IPS DF 19.7 (cell line): ENCODE measurements at places on chromosomes 6 and 20.

GRCh38 chr20:50618537-50618936 is 72.8 kb downstream of the RIPOR3 start:
- no peak for DNase-seq

- DNase-seq = no peak
Measured at GRCh38 chr6:2078888-2079287, 166.5 kb downstream of the GMDS start.

DNA sequence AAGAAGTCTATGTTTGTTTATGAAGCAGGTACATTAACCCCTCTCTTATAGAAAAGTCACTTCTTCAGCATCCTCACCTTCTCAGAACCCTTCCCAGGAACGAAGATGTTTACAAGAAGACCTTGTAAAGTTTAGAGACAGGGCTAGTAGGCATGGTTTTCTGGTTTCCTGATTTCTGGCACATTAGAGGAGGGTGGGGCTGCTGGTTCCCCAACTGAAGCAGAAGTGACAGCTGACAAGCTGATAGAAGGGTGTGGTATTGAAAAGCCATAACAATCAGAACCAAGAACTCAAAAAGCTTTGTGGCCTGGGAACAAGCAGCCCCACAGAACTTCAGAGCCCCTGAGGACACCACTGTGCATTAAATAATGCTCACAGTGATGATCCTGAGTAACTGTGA is 91.2 kb downstream of the RTN4IP1 start:
- no peak for DNase-seq

DNA sequence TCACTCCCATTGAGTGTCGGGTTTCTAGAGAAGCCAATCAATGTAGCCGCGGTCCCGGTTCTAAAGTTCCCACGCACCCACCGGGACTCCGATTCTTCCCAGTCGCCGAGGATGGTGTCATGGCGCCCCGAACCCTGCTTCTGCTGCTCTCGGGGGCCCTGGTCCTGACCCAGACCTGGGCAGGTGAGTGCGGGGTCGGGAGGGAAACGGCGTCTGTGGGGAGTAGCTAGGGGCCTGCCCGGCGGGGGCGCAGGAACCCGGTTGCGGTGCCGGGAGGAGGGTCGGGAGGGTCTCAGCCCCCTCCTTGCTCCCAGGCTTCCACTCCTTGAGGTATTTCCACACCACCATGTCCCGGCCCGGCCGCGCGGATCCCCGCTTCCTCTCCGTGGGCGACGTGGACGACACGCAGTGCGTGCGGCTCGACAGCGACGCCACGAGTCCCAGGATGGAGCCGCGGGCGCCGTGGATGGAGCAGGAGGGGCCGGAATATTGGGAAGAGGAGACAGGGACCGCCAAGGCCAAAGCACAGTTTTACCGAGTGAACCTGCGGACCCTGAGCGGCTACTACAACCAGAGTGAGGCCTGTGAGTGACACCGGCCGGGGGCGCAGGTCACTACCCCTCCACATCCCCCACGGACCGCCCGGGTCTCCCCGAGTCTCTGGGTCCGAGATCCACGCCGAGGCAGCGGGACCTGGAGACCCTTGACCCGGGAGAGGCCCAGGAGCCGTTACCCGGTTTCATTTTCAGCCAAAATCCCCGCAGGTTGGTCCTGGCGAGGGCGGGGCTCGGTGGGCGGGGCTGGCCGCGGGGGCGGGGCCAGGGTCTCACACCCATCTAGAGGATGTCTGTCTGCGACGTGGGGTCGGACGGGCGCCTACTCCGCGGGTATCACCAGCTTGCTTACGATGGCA is 35.2 kb upstream of the HLA-G start:
- no peak for DNase-seq

DNA sequence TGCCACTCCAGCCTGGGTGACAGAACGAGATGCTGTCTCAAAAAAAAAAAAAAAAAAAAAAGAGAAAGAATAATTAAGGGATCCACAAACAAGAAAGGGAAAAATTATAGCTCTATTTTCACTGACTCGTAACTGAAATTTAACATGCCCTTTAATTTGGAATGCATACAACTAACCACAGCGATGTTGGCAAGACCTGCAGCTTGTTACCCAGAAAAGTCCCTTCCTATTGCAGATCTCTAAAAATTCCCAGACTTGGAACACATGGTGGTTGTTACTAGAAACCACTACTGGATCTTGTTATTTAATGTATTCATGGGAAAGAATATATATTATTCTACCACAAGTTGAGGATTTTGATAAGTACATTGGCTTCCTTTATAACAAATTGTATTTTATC is 27.8 kb upstream of the SMIM28 start:
- DNase-seq = no peak

DNA sequence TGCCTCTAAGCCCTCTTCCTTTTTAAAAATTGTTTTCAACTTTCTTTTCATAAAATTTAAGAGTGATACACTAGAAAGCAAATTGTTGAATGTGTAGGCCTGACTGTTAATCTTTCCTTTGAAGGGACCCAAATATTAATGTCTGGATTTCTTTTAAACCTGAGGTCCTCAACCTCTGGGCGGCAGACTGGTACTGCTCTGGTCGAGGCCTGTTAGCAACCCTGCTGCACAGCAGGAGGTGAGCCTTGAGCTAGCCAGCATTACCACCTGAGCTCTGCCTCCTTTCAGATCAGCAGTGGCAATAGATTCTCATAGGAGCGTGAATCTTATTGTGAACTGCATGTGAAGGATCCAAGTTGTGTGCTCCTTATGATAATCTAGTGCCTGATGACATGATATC is 191.2 kb downstream of the MANEA start:
- DNase-seq = peak; percentile 12

DNA sequence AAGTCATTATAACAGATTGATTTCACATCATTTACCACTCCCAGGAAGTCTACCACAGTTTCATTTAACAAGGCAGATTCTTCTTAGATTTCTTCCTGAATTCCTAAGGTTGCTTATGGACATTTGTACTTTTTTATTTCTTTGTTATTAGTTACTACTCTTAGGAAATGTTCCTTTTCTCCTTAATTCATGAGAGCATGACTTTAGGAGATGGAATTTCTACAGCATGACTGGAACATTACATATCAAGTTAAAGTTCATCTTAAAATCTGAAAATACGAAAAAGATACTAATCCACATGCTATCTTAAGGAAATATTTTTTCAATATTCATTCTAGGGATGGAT is 22.3 kb downstream of the CNKSR3 start:
- no peak for DNase-seq

- DNase-seq = no peak
Measured at GRCh38 chr6:45495429-45496084, 117.8 kb upstream of the SUPT3H start.

GRCh38 chr20:38642498-38642897 is 40.9 kb downstream of the ARHGAP40 start:
- no peak for DNase-seq

GRCh38 chr6:43742285-43742684 is 27.7 kb upstream of the VEGFA start:
- no peak for DNase-seq

DNA sequence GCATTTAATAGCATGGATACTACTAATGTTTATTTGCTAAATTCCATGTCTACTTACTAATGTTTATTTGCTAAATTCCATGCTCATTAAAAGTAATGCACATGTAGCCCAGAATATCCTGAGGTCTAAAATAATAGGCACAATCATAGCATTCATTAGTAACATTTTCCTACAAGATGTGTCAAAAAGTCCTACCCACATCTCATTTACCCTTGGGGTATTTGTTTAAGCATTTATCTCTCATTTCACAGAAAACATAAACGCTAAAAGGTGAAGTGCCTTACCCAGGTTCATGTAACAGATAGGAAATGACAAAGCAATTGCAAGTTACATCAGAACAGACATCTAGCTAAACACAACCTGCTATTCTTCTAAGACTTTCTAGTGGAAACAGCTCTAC is 457.1 kb downstream of the HACE1 start:
- DNase-seq = no peak

GRCh38 chr6:14476793-14477531 is 359.4 kb downstream of the CD83 start:
- DNase-seq = no peak

DNA sequence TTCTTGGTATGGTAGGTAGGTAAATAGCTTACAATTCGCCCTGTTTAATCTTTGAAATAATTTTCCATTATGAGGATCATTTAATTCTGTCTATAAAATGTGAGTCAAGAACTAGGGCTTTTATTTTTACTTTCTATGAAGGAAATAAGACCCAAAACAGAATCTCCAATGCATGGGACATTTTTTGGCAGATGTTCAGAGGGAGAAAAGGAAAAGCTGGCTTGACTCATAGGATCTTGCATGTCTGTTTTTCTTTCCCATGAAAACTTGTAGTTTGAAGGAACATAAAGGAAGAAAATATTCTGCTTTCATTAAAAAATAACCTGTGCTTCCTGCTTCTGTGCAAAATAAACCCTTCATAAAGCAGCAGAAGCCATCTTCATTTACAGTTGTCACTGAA is 143.1 kb upstream of the INSM1 start:
- DNase-seq = no peak

GRCh38 chr6:30206799-30207618 is 6.2 kb downstream of the TRIM26 start:
- DNase-seq = no peak

- DNase-seq = no peak
Measured at GRCh38 chr6:46056906-46057529, 41.4 kb upstream of the CLIC5 start.

- no peak for DNase-seq
Measured at GRCh38 chr6:21348504-21349195, 244.9 kb upstream of the SOX4 start.

GRCh38 chr6:108171291-108171917 is 5.6 kb downstream of the NR2E1 start:
- DNase-seq = no peak
